ENCODE measurements at places on chromosomes 7 and 10.
A peak's percentile ranks its signal among the peaks of the same experiment; 100 is the strongest.

DNA sequence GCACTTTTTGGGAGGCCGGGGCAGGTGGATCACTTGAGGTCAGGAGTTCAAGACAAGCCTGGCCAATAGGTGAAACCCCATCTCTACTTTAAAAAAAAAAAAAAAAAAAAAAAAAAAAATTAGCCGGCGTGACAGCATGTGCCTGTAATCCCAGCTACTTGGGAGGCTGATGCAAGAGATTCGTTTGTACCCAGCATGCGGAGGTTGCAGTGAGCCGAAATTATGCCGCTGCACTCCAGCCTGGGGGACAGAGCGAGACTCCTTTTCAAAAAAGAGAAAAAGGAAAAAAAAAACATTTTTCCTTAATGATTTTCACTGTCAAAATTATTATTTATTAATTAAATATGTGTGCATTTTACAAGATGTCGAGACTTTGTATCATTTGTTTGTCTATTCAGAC lies 253.6 kb downstream of the CNTNAP2 start:
- no peak for DNase-seq

GRCh38 chr10:63261496-63261895 lies 128.4 kb downstream of the NRBF2 start:
- DNase-seq = no peak

GRCh38 chr7:37225285-37225969 lies 223.2 kb downstream of the ELMO1 start:
- DNase-seq = no peak

- no peak for DNase-seq
Observed at GRCh38 chr10:13739183-13739582, 152.4 kb downstream of the PRPF18 start.

DNA sequence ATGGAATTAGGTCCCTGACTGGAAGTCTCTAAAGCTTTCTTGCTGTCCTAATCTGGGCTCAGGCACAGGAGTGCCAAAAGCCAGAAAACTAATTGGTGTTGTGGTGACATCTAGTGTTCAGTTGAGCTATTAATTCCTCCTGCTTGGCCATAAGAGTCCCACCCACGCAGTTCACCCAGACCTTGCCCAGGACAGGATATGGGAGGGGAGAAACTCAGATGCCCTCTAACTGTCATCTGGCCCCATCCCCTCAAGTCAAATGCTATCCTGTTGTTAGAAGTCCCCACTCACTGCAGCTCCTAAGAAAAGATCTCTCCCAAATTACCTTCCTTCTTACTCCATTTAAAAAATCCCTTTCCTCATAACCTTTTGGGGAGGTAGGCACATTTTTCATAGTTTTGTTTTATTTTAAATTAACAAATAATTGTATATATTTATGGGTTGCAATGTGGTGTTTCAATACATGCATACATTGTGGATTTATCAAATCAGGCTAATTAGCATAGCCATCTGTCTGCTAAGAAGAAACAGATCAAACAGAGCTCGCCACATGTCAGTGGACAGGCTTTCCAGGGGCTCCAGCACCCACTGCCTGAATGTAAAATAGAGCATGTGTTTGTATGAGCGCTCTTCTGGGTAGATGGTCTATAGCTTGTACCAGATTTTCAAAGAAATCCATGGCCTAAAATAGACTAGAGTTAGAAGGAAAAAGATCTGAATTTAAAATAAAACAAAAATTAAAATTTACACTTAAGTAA lies 84.0 kb downstream of the GSAP start:
- DNase-seq = peak; percentile 92

GRCh38 chr10:81021428-81022129 lies 483.9 kb downstream of the SH2D4B start:
- no peak for DNase-seq

DNA sequence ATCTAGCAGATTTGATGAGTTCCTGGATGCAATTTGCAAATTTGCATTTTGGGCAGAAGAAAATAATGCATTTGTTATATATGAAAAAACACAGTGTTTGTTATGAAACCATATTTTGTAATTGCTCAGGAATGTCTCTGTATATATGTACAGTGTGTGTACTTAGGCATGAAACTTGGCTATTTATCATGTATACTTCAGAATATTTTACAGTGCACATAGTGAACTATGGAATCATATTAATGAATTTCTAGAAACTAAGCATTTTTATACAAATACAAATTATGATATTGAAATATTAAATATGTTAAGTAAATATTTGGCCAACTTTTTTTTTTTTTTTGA lies 107.5 kb downstream of the TWIST1 start:
- DNase-seq = peak; percentile 28

- no peak for DNase-seq
Observed at GRCh38 chr10:33041783-33042437, 83.9 kb upstream of the ITGB1 start.

DNA sequence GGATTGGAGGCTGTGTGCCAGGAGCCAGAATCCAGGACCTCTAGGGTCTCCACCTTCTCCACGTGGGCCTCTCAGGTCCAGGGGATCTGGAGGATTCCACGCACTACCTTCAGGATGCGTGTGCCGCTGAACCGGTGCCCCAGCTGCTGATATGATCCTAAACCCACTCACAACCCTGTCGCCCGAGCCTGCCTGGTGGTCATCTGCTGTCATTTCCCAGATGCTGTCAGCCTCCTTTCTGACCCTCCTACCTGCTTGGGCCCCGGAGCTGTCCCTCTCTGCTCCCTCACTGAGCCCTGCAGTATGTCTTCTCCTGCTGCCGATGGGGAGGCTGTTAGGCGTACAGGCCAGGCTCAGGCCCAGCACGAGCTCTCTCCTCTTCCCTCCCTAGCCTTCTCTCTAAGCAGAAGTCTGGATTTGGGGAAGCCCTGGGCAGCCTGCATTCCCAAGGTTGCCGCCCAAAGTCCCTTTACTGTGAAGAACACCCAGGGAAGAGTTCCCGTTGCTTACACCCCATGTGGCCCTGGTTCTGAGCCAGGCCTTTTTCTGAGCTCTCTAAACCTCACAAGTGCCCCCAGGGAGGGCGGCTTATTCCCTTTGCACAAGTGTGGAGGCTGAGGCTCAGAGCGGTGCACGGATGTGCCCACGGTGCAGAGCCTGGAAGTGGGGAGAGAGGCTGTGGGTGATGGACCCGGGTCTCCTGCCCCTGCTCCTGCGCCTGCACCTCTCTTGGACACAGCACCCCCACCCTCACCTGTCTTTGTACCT lies 30.8 kb upstream of the ZNF488 start:
- DNase-seq = no peak

DNA sequence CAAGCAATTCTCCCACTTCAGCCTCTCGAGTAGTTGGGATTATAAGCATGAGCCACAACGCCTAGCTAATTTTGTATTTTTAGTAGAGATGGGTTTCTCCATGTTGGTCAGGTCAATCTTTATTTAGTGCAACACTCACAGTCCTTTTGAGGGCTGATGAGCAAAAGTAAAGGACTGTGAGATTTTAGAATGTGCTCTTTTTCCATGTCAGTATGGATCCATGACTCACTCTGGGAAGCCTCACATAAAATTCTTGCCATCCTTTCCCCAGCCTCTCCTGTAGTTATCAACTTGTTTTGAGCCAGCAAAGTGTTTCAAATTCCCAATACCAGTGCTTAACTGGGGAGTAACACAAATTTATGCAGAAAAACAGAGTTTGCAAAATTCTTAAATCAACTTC lies 135.8 kb upstream of the CXCL12 start:
- DNase-seq = no peak

DNA sequence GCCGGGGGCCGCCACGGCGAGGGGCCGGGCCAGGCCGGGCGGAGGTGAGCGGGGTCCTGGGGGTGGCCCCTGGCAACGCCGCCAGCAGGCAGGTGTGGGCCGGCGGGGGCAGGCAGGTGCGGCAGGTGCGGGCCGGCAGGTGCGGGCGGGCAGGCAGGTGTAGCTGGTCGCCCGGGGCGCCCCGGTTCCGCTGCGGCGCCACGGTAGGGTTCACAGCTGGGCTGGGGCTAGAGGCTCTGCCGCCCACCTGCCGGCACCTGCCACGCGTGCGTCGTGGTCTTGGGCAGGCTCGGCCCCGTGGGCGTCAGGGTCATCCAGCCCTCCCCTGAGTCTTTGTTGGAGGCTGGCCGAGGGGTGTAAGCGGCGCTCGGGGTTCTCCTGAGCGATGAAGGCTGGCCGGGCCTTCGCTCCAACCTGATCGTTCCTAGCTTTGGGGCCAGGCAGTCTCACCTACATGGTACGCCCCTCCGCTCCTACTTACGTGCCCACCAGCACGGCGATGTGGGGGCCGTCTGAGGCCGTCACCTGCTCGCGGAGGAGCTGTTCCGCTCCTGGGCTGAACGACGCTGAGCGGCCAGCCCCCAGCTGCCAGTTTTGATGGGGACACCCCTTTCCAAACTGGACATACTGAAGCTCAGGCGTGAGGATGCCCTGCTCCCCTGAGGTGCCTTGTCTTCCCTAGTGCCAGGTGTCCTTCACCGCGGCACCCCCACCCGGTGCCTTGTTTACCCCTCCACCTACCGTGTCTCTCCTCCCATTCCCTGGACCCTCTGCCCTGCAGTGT lies 493 bp downstream of the ZMIZ2 start:
- peak; percentile 35 for DNase-seq

- DNase-seq = no peak
Observed at GRCh38 chr7:2819161-2819953, 24.8 kb downstream of the GNA12 start.

DNA sequence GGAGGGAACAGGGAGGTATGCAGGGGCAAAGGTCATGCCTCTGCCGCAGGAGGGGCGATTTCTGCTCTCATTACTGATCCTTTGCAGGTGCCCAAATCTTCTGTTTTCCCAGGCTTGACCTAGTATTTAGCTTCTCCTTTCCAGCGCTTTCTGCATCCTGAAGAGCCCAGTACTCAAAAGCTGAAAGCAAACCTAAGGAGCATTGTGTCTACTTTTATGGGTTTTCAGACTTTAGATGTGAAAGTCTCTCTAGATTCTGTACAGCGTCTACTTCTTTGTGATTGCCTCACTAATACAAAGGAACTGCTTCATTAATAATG lies 560 bp downstream of the GBF1 start:
- DNase-seq = no peak

DNA sequence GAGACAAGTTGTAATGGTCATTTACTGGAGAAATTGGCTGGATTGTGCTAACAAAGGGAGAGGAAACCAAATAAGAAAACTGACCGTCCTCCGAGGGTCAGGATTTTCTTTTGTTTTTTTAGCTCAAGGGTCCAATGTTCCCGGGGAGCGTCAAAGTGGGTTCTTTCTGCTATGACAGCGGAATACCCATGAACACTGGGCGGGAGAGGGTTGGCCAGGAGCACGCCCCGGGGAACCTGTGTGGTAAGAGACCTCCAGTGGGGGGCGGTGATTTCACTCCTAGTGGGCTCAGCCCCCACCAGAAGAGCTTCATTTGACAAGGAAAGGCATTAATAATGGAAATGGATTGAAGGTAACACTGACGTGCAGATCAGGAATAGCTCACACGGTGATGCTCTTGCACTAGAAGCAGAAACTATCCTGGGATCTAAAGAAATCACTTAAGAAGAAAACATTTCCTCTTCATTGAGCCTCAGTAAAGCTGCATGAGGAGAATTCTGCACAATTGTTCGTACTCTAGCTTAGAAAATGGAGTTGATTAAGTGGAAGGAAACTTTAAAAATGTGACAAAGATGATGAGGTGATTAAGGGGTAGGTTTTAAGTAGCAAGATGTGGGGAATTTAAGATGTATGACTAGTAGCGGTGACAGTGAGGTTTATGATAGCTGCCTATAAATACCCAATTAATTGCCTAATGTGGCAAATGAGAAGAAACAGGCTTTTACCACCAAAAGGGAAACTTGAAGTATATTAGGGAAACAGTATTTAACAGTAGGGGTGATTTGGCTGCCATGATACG lies 627.2 kb downstream of the SUGCT start:
- DNase-seq = no peak

- DNase-seq = no peak
Observed at GRCh38 chr7:36299823-36300341, 89.8 kb upstream of the ANLN start.

DNA sequence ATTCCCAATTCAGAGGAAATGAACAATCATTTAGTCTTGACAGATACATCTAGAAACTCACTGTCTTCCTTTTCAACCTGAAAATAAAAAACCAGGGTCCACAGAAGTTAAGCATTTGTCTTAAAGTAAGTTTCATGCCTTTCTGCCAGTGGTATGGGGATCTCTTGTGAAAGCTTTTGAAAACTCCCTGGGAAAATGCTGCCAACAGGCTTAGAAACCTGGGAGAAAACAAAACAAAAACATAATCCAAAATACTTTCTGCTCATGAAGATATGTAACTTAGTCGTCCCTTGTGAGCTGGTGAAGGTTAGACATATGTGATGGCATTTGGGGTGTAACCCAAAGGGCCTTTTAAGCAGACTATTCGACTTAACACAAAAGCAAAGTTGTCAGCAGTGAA lies 66.4 kb upstream of the ZNF438 start:
- peak; percentile 74 for DNase-seq

DNA sequence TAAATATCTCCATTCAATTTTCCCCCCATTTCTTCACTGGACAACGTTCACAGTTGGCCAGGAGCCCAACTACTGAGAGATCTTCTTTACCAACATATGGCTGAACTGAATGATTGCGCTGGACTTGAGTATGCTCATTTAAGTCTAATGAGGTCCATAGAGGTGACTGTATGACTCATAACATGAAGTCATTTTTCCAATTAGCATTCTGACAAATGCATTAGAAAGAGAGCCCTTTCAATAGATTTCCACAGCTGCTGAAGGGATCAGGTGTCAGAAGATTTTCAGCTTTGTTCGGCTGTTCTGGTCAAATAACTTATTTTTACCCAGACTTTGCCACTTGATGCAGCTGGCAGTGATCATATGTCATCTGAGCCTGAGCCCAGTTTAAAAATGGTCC lies 438.0 kb downstream of the ETV1 start:
- DNase-seq = no peak

DNA sequence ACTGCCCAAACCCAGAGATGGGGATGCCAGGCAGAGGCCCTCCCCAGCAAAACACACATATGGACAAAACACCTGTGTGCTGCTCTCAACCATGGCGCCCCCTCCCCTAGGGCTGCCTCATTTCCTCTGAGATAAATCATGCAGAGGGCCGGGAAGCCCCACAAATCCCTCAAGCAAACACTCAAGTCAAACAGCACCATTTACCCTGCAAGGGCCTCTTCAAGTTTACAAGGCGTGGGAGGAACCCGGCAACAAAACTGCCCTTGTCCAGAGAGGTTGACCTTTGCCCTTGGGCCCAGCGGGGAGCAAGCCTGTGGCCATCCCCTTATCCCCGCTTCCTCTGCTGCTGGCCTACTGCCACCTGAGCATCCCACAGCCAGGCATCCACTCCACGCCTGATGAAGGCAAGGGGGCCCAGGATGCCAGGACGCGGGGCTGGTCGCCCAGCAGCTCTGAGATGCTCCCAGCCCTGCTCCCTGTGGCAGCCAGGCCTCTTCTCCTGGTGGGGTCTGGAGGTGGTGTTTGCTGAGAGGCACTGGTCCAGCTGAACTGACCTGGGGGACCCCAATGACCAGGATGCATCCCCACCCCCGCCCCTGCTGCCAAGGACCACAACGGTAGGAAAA lies 77.4 kb downstream of the DLG5 start:
- DNase-seq = no peak

GRCh38 chr7:33706771-33707200 lies 198.6 kb upstream of the BMPER start:
- DNase-seq = no peak
